ENCODE measurements at places on chromosomes 4 and X. TPM values are rescaled to one million over a fixed set of nuclear protein-coding genes. Genes with fewer than 3 reads are reported as not detected.

DNA sequence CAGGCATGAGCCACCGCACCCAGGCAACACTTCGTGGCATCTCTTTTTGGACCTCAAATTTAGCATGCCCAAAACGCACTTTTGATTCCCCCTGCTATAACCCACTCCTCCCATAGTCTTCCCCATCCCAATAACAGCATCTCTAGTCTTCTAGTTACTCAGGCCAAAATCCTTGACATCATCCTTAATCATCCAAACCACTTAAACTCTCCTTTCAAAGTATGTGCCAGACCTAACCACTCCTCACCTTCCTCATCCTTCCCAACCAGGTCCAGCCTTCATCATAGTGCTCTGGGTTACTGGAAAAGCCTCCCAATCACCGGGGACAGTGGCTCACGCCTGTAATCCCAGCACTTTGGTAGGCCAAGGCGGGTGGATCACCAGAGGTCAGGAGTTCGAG lies 41.9 kb downstream of the AFAP1 start:
- no peak for DNase-seq
- no peak overlapping the region for H3K4me3 ChIP-seq
- no peaks in the 10 kb centered on the region for H3K27me3 ChIP-seq
- H3K4me1 ChIP-seq, result peaks cover 73% of the 10 kb centered on the region
- peaks cover 3% of the 10 kb centered on the region for H3K36me3 ChIP-seq

DNA sequence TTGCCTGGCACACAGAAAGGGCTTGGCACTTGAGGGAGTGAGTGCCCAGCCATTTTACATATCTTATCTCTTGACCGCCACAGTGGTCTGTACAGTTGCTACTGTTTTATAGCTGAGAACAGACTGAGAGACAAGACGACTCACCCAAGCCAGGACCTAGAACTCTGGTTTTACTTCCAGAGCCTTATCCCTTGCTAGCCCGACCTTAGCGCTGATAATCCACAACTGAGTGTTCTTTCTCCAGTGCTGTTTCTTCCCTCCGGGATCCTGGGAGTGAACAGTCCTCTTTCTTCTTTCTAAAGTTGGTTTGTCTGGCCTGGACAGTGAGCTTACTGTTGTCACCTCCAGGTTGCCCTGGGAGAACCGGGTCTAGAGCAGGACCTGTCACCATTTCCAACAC lies 52.5 kb upstream of the TADA2B start:
- peaks cover 5% of the 10 kb centered on the region for H3K36me3 ChIP-seq
- no peaks in the 10 kb centered on the region for H3K27me3 ChIP-seq
- peaks cover 58% of the 10 kb centered on the region for H3K4me1 ChIP-seq
- no peak overlapping the region for H3K4me3 ChIP-seq

DNA sequence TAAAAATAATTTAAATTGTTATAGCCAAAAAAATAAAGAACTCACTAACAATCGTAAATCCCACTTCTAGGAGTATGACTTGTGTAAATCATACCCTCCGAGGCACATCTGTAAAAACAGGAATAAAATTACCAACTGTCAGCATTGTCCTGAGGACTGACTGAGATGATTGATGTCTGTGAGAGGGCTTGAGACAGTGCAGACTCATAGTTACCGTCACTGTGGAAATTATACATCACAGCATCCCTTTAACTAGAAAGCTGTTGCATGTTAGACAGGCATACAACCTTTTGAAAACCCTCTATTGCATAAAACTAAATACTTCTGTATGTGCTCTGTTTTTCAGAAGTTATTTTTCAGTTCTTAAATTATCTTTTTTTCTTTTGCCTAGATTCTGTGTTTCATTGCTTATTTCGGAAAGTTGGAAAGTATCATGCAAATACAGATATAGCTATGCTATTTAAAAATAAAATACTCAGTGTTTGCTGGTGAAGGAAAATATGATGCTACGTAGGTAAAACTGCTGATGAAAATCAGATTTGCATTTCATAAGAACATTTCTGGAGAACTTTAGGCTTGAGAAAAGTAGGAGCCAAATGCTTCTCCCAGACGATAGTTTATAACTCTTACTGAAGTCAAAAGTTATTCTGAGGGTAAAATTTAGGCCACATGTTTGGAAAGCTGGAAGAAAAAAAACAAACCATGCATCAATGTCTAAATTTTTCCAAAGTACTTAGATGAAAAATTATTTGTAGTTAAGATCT lies 13.6 kb upstream of the RBPJ start:
- H3K4me3 ChIP-seq, result no peak overlapping the region
- H3K36me3 ChIP-seq, result no peaks in the 10 kb centered on the region
- no peak overlapping the region for H3K27ac ChIP-seq
- H3K27me3 ChIP-seq, result no peaks in the 10 kb centered on the region
- no peaks in the 10 kb centered on the region for H3K4me1 ChIP-seq
- peak; percentile 19 for DNase-seq

- H3K4me1 ChIP-seq, result no peaks in the 10 kb centered on the region
- no peak overlapping the region for H3K4me3 ChIP-seq
- H3K27ac ChIP-seq, result no peak overlapping the region
- H3K36me3 ChIP-seq, result no peaks in the 10 kb centered on the region
Measured at GRCh38 chr4:96767815-96768480, 928.1 kb downstream of the PDHA2 start.

The MAGEB17 gene
- polyA plus RNA-seq, result 0.13 TPM

The PABPC4L gene
- polyA plus RNA-seq, result not detected

Measured in SK-N-SH (cell line).